ENCODE measurements at places on chromosomes 6 and 20.

DNA sequence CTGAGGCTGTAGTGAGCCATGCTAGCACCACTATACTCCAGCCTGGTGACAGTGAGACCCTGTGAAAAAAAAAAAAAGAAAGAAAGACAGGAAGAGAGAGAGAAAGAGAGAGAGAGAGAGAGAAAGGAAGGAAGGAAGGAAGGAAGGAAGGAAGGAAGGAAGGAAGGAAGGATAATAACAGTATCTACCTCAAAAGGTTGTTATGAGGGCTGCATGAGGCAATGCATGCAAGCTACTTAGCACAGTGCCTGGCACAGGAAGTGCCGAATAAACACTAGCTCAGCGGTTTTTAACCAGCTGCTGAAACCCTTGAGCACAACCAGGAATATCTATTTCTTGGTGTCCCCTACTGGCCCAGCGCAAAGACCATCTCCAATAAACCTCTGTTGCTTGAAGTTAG lies 62.3 kb upstream of the TBC1D7 start:
- no peak for DNase-seq

- DNase-seq = no peak
These were observed 610 bp downstream of the PSORS1C1 start for GRCh38 chr6:31114970-31115849.

GRCh38 chr6:80425089-80425823 lies 318.8 kb downstream of the BCKDHB start:
- peak; percentile 54 for DNase-seq

DNA sequence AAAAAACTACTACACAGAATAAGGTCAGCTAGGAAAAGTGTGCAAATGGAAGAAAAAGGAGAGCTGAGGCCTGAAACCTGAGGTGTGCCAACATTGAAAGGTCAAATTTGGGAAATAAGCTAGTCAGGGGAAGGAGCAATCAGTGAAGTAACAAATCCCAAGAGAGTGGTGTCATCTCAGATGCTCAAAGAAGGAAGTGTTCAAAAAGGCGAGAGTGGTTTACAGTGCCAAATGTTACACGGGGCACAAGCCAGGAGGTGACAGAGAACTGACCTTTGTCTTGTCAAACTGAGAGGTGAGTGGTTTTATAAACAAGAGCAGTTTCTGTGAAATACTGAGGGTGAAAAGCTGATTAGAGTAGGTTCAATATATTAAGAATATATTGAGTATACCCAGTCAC lies 83.0 kb upstream of the TCF21 start:
- DNase-seq = no peak

DNA sequence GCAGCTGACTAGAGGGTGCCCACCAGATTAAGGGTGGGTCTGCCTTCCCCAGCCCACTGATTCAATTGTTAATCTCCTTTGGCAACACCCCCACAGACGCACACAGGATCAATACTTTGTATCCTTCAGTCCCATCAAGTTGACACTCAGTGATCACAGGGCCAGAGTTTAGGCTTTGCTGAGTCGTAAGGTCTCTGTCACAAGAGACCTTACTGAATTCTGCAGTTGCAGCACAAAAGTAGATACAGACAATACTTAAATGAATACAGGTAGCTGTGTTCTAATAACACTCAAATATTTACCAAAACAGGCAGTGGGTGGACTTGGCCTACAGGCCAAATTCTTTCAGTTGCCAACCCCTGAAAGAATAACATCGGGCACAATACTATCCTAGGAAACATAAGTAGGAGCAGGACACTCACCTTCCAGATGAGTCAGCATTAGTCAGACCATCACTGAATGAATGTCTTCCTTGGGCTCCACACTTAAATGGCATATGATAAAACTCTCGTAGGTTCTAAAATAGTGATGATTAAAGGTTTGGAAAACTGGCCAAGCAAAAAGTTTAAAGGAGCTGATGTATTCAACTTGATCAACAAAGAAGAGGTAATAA lies 190.0 kb downstream of the UBE3D start:
- DNase-seq = no peak

GRCh38 chr20:25286917-25287316 lies 39.0 kb downstream of the PYGB start:
- DNase-seq = no peak

- DNase-seq = no peak
These were observed 41.3 kb upstream of the ZMYND8 start for GRCh38 chr20:47397652-47398301.

- DNase-seq = no peak
These were observed 818.5 kb upstream of the FLRT3 start for GRCh38 chr20:15155848-15156401.

DNA sequence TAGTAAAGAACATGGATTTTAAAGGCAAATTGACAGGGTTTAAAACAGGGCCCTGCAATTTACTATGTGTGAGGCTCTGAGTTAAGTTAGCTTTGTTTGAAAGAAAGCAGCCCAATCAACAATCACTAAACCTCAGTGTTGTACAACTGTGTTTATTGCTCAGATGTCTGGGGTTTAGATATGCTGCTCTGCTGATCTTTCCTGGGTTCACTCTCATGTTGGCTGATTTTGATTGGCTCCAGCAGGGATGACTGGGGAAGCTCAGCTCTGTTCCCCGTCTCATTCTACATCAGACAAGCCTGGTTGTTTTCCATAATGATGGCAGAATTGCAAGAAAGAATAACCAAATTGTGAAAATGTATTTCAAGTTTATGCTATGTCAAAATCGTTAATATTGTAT lies 10.9 kb downstream of the C6orf58 start:
- DNase-seq = no peak

DNA sequence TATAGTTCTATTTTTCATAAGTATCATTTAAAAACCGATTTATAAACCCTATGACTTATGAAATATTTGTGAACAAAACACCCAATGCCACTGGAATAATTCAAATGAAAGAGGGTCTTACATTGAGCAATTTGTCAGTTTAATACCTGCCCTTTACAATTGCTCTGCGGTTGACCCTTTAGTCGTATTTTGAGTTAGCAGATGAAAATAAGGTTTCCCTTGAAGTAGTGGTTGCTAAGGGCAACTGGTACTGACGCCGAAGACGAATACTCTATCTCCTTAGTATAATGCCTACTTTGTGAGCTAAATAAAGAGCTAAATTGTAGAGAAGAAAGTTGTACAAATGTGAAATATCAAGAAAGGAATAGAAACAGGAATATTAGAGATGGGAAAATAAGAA lies 69.4 kb downstream of the KCNQ5 start:
- DNase-seq = no peak

DNA sequence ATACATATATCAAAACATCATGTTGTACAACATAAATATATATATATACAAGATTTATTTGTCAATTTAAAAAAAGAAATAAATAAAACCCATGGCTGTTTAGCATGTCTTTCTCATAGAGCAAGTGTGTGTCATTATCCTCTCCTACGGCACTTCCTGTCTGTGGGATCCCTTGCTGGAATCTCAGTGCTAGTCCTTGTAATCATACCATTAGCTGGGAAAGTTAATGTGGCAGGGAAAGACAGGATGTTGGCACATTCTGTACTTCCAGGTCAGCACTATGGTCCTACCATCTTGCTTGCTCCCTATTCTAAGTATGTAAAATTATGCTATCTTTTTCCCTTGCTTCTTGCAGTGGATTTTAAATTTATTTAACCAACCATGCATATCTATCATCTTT lies 9.5 kb upstream of the SLC17A3 start:
- DNase-seq = no peak

GRCh38 chr6:159463119-159463829 lies 229.8 kb downstream of the SOD2 start:
- no peak for DNase-seq

DNA sequence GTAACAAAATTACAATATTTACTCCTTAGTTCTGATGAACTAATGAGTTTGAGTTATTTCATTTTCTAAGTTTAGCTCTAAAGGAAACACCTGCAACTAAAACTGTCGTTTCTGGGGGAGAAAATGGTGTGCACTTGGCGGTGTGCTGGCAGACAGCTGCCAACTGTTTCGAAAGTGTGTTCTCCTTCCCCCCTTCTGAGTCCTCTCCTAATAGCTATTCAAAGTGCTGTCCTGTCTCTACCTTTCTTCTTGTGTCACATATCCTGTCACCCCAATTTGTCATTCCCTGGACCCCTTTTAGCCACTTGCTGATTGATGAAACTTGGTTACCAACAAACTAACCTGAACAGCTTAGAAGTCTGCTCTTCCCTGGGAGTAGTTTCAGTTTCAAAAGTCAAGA lies 4.9 kb upstream of the UBE2J1 start:
- DNase-seq = no peak

DNA sequence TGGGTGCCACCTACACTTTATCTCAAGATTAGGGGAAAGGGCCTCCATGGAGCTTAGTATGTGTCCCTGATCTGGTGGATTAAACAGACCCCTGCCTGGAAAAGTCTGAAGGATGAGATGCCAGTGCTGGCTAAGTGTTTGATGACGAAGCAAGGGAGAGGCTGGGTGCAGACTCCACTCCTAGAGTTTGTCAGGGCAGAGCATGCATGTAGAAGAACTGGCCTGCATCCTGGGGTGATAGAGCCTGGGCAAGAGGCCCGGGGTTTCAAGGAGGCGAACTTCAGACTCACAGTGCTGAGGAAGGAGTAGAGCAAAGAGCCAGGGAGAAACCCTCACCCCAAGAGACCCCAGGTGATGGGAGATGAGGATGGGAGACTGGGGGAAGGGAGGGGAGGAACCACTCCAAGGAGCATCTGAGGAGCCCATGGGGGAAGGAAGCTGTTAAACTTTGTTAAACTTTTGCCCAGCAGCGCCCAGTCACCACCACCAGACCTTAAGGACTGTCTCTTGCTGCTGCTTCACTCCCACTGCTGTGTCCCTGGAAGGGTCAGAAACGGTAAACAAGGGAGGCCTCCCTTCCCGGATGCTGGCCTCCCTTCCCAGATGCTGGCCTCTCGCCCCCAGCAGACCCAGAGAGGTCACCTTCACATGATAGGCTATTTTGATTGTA lies 61.6 kb downstream of the RPRD1B start:
- DNase-seq = no peak

GRCh38 chr6:160203076-160203475 lies 55.5 kb downstream of the SLC22A2 start:
- DNase-seq = no peak

GRCh38 chr6:88013015-88013414 lies 34.6 kb upstream of the SPACA1 start:
- no peak for DNase-seq

DNA sequence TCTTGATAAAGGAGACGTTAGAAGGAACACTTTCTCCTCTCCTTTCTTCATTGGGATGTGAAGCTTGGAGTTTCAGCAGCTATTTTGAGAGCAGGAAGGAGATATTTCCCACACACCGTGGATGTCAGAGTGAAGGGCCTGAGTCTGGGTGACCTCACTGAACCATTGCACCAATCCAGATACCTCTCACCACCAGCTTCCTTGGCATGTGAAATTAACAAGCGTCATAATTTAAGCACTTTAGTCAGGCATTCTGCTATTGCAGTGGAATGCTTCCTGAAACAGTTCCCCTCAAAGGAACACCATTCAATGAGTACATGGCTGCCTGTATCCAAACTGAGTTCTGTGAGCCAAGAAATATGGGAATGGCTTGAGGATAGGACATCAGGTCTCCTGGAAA lies 83.7 kb downstream of the CHMP4B start:
- DNase-seq = no peak

DNA sequence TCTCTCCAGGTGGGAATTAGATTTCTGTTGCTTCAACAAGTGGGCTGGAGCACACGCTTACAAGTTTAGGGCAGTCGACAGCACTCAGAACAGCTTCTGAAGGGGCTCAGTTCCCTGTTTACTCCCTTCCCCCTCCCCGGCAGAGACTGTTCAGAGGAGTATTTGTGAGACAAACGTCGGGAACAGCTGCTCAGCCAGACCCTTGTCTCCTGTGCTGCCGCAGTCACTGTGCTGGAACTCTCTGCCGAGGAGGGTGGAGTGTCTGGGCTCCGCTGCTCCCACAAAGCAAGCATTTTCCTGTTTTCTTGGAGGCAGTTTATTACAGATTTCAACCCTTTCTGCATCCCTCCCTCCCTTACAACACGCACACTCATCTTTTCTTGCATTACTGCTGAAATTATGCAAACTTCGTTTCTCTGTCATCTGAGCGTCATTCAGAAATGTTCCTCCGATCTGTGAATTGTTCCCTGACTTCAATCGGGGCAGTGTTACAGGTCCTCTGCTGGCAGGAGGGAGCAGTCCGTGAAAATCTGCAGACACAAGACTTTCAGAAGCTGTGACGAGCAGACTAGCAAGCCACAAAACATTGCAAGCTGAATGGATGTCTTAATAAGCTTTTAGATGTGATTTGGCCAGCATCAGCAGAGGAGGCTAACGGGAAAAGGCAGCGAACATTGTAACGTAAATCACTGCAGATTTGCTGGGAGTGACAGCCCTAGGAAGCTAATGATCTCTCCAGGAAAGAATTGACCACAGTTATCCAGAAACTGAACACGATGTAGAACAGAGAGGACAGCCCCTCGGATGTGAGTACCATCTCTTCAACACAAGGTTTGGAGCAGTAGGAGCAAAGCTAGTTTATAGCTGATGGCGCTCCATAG lies 76.2 kb downstream of the LYRM2 start:
- no peak for DNase-seq

- DNase-seq = no peak
These were observed 98.1 kb upstream of the VSTM2L start for GRCh38 chr20:37804584-37805566.

- peak; percentile 23 for DNase-seq
These were observed 6.6 kb downstream of the TRIM15 start for GRCh38 chr6:30169658-30170614.

DNA sequence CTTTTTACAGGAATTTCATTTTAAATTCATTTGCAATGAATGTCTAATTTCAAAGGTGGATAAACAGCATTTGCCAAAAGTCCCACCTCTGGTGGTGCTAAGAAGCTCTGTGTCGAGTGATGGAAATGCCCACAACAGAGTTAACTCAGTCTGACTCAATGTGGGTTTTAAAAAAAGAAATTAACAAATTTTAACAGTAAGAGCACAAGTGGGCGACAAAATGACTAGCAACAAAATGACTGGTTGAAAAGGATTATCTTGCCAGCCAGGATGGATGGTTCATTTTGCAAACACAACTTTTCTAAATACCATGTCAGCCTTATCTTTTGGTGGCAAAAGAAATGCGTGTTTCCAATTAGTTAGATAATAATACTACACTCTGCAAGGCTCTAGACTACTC lies 14.3 kb upstream of the TAGAP start:
- no peak for DNase-seq

GRCh38 chr6:159169193-159169555 lies at the start of gene FNDC1:
TSS of gene FNDC1 (plus strand) at chr6:159169400. CDS start at chr6:159169597, 197 bp downstream.
- no peak for DNase-seq

DNA sequence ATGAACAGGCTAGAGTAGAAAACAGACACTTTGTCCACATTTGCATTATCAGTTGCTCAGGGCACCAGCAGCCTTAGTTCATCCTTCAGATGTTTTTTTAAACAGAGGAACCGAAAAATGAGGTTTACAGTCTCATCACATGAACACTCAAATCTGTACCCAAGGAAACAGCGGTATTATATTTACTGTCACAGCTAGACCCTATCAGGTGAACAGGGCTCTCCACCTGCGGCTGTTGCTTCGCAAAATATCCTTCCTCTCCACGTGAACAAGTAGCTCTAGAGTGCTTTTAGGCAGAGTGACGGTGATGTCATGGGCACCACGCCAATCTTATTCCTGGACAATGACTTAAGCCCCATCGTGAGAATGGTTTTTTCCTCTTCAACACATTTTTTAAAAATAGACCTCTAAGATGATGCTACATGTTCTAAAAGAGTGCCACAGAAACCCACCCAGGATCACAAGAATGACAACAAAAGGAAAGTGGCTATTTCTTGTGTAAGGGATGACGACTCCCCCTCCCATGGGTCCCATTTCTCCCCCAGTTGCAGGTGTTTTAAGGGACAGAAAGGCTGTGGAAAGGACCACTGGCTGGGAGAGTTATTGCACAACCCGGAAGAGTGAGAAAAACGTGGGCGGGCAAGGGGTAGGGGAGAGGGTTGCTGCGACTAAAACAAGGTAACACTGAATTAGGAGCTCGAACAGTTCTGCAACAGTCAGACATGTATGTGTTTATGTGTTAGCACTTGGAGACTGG lies 77.7 kb downstream of the EFHC1 start:
- DNase-seq = no peak

Measured in right lung (tissue), 10 donors.